ENCODE measurements at places on chromosomes 16 and 17.
A peak's percentile ranks its signal among the peaks of the same experiment; 100 is the strongest.

- DNase-seq = no peak
These were observed 4.3 kb downstream of the SUMO2 start for GRCh38 chr17:75178453-75178852.

GRCh38 chr17:28010406-28010805 lies 32.1 kb upstream of the NLK start:
- DNase-seq = no peak

GRCh38 chr16:65068151-65068740 lies 53.6 kb downstream of the CDH11 start:
- no peak for DNase-seq

DNA sequence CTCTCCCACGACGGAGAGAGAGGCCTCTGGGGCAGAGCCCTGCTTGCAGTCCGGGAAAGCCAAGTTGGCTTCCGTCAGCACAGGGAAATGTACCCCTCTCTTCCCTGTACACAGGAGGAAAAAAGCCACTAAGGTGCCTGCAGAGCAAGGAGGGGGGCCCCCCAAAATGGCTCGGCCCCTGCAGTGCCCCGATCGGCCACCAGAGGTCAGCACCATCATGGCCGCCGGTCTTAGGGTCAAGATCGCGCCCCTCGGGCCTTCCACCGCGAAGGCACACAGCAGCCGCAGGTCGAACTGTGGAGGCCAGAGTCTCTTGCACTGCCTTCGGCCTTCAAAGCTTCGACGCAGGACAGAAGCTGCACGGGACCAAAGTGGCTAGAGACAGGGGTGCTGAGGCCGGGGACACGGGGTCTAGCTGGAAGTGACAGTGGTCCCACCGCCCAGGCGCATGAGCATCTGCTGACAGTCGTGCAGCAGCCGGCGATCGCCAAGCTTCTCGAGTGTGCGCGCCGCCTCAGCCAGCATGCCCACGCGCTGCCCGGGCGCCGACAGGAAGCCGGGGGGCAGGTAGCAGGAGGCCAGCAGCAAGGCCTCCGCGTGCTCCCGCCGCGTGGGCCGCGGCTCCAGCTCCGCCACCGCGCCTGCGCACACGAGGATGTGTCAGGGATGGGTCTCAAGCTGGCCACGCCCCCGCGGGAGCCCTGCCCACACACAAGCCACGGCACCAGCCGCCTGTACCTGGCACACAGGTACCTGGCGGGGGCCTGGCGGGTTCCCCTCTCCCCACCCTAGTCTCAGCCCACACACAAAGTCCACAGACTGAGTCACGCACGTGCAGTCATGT lies 24.4 kb downstream of the SREBF1 start:
- peak; percentile 83 for DNase-seq

DNA sequence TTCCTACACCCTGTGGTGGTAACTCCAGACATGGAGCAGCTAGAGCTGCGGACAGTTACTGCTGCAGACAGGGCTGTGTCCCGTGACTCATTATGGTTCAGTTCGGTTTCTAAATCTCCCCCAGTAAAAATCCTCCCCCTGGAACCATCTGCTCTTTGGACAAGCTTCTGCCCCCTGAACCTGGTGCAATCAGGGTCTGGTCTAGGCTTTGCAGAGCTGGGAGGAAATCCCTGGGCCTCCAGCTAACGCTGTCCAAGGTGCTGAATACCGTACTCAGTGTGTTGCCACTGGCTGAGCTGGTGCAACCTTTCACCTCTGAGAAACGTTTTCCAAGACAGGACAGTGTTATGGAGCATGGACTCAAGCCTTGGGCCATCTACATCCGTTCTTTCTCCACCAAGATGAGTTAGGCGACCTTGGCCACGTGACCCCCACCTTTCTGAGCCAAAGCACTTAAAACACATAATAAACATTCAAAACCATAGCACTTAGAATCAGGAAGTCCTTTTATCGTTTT lies 142.0 kb downstream of the CPPED1 start:
- DNase-seq = peak; percentile 51

DNA sequence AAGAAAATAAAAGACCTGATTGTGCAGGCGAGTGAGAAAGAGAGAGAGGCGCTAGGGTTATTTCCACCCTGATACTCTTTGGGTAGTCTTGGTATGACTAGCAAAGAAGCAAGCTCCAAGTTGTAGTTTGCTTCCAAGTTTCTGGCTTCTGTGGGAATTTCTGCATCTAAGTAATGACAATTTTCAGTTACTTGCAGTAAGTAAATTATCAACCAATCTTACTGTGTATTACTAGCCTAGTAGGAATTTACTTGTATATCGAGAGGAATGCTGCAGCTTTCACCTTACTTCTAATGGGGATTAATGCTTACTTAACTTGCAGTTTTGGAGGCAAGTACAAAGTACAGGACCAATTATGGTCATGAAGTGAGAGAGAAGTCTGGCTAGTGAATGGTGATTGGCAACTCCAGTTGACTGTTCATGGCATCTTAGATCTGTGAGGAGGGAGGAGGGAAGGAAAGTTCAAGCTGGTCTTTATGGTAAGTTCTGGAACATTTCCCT lies 31.9 kb downstream of the TENT4B start:
- DNase-seq = no peak

DNA sequence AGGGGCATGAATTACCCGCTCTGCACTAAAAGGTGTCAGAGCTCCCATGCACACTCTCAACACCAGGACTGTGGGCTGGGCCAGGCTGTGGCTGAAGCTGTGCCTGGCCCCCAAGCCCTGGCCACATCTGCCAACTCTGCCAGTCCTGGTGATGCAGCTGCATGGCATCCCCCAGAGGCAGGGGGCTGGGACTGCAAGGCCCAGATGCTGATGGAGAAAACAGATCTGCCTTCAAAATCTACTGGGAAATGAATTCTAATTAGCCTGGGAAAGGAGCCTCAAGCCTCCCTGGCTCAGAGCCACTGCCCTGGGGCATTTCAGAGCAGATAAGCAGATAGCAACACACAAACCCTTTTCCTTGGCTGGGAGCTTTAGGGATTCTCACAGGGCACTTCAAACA lies 3.4 kb downstream of the CHST6 start:
- no peak for DNase-seq

- no peak for DNase-seq
These were observed 15.8 kb downstream of the C16orf46 start for GRCh38 chr16:81061307-81061640.

- no peak for DNase-seq
These were observed 45.2 kb upstream of the NUDT7 start for GRCh38 chr16:77677129-77677528.

- DNase-seq = no peak
These were observed 14.7 kb downstream of the LRRC75A start for GRCh38 chr17:16477255-16477654.

- DNase-seq = no peak
These were observed 524.8 kb downstream of the TOX3 start for GRCh38 chr16:52022177-52022576.

DNA sequence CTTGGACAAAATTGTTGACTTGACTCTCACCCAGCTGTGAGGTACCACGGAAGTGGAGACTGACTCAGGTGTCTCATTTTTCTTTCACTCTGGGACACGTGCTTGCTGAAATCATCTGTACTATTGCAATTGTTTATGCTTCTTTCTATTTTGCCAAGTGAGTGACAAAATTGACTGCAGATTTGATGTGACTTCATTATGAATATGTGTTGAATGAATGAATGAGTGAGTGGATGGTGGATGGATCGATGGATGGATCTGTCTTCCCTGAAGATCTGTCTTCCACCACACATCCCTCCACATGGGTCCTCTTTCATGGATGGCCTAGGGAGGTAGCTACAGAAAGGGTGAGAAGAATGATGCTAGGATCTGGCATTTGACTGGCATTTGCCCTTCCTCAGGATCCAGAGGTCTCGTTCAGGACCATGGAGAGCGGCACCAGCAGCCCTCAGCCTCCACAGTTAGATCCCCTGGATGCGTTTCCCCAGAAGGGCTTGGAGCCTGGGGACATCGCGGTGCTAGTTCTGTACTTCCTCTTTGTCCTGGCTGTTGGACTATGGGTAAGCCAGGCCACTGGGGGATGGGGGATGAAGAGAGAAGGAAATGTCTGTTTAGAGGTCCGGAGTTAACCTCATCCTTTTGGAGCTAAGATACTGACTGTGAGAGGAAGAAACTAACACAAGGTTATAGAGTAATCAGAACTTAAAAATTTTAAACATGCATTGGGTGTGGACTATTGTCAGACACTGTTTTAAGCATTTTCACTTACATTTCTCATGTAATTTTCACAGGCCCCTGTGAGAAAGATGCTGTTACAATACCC lies 12.7 kb downstream of the SLC5A11 start:
- DNase-seq = peak; percentile 53

DNA sequence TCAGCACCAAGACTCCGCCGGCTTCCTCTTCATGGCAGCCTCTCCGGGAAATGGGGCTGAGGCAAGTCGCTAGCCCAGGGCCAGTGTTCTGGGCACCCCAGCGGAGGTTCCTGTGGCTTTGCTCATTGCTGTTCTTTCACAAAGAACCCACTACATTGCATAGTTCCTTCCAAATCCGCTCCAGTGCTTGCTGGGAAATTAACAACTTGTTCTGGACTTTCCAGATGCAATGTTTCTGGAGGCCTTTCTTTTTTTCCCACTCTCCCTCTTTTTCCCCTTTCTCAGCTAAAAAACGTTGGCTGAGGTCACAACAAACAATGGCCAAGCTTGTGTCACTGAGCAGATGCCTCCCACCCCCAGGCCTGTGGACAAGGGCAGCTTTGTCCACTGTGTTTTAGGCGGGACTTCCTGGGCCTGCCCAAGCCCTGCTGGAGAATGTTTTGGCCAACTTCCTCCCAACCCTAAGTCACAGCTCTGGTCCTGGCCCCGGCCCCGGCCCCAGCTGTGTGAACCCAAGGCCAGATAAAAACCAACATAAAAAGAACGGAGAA lies 131.5 kb upstream of the RCVRN start:
- no peak for DNase-seq

GRCh38 chr16:9523994-9524393 lies 432.6 kb downstream of the HAPSTR1 start:
- no peak for DNase-seq

DNA sequence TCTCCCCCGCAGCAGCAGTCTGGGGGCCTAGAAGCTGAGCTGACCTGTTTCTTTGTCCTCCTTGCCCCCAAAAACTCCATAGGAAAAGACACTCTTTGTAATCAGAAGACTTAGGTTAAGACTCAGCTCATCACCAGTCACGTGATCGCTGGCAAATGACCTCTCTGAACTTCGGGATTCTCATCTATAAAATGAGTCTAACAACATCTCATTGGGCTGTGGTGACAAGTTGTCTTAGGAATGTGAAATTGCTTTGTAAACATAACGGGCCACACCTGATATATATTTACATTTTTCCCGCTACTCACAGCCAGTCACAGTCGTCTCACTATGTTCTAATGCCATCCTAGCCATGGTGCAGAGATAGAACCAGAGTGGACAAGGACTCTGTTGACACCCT lies 86.0 kb upstream of the LHX1 start:
- DNase-seq = no peak

DNA sequence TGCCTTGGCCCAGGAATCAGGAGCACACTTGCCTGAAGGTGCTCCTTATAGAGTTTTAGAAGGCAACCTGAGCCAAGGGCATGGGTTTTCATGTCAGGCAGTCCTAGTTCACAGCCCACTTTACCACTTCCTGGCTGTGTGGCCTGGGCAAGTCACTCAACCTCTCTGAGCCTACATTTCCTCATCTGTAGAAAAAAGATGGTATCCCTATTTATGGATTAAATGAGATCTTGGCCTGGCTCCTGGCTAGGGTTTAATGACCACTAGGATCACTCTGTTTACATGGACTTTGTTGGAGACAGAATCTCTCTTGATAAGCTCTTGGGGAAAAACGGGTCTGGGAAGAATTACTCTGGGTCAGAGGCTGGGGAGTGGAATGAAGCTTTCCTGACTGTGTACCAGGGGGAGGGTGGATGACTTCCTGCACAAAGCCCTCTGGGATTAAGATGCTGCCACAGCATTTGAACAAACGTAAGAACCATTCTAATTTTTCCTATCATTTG lies 2.3 kb downstream of the MT2A start:
- no peak for DNase-seq

- no peak for DNase-seq
These were observed 14.6 kb upstream of the SPHK1 start for GRCh38 chr17:76369804-76370203.

- no peak for DNase-seq
These were observed 3.7 kb upstream of the BANP start for GRCh38 chr16:87947356-87948118.

- no peak for DNase-seq
These were observed 101.5 kb upstream of the CNTNAP4 start for GRCh38 chr16:76175718-76176117.

- no peak for DNase-seq
These were observed 136.9 kb downstream of the GRIN2A start for GRCh38 chr16:10045291-10045775.

- DNase-seq = no peak
These were observed 2.8 kb upstream of the C17orf107 start for GRCh38 chr17:4896332-4897197.

DNA sequence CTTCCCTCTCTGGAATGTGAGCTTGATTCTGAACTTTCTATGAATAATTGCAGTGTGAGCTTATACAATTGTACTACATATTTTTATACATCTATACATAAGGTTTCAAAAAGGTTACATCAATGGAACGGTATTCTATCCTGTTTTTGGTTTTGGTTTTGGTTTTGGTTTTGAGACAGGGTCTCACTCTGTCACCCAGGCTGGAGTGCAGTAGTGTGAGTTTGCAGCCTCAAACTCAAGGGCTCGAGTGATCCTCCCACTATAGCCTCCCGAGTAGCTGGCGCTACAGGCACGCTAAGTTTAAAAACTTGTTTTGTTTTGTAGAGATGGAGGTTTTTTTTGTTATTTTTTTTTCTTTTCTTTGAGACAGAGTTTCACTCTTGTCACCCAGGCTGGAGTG lies 1.1 kb downstream of the CTRB1 start:
- no peak for DNase-seq

- no peak for DNase-seq
These were observed 206.0 kb downstream of the IRX3 start for GRCh38 chr16:54080524-54081008.

GRCh38 chr17:3660311-3660891 lies 8.0 kb downstream of the TAX1BP3 start:
- DNase-seq = no peak

DNA sequence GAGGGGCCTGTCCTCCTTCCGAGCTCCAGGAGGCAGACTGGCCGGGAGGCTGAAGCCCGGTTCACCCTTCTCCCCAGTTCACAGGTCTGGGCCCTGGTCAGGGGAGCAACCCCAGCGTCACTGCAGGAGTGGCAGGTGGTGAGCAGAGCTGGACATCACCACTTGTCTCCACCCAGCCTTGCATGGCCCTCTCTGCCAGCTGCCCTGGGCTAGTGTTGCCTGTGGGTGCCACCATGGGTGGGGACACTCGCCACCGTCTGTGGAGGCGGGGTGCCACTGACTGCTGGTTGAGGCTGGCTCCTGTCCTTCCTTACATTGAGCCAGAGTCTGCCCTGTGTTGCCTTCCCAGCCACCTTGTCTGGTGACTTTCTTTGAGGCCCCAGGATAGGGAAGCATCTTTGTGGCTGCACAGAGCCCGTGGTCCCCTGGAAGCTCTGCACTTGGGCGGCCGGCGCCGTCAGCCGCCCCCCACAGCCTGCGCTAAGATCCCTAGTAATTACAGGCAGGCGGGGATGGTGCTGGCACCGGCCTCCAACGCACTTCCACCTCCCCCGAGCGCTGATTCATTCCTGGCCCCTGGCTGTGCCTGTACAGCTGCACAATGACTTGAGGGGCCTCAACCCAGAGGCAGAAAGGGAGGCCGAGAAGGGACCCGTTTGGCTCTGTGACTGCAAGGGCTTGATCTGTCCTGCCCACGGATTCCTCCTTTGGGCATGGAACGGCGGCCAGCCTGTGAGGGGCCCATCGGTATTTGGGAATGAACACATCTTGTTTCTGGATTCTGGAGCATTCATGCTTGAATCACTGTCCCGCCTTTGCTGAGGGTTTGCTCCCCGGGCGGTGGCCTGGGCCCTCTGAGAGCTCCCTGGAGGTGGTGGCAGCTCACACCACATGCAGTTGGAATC lies 5.2 kb downstream of the BAIAP2 start:
- no peak for DNase-seq
